Glutamatergic neuron (in vitro differentiated cells): ENCODE measurements at places on chromosomes 6 and 20.

- H3K27ac ChIP-seq = no peak overlapping the region
- no peaks in the 10 kb centered on the region for H3K27me3 ChIP-seq
- H3K4me1 ChIP-seq = no peaks in the 10 kb centered on the region
- H3K4me3 ChIP-seq = no peak overlapping the region
- no peaks in the 10 kb centered on the region for H3K36me3 ChIP-seq
Measured at GRCh38 chr6:17662585-17662984, 44.1 kb downstream of the NUP153 start.

DNA sequence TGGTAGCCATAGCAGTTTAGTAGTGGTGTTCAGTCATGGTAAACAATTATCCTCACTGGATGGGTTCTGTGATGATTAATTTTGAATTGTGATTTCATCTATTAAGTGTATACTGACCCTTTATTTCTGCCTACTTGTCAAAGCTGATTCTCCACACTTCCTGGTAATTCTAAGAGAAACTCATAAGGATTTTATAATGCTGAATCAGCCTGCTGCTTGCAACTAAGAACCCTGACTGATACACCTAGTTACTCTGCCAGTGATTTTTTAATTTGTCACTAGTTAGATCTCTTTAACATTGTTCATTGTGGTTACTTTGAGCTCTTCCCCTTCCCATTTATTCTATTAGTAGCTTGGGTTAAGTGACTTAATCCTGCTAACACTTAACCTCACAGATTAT lies 8.6 kb downstream of the CDC40 start:
- H3K27me3 ChIP-seq = no peaks in the 10 kb centered on the region
- no peak for DNase-seq
- H3K4me1 ChIP-seq = peaks cover 3% of the 10 kb centered on the region
- H3K36me3 ChIP-seq = no peaks in the 10 kb centered on the region
- H3K27ac ChIP-seq = no peak overlapping the region
- no peak overlapping the region for H3K4me3 ChIP-seq

DNA sequence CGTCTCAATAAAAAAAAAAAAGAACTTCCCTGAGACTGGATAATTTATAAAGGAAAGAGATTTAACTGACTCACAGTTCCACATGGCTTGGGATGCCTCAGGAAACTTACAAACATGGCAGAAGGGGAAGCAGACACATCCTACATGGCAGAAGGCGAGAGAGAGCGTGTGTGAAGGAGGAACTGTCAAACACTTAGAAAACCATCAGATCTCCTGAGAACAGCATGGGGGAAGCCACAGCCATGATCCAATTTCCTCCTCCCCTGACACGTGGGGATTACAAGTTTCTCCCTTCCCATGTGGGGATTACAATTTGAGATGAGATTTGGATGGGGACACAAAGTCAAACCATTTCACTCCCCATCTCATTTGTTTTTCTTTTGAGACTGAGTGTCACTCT lies 46.6 kb upstream of the TFAP2C start:
- H3K4me1 ChIP-seq = peaks cover 8% of the 10 kb centered on the region
- H3K27ac ChIP-seq = no peak overlapping the region
- H3K27me3 ChIP-seq = no peaks in the 10 kb centered on the region
- H3K4me3 ChIP-seq = no peak overlapping the region
- no peaks in the 10 kb centered on the region for H3K36me3 ChIP-seq
- no peak for DNase-seq

DNA sequence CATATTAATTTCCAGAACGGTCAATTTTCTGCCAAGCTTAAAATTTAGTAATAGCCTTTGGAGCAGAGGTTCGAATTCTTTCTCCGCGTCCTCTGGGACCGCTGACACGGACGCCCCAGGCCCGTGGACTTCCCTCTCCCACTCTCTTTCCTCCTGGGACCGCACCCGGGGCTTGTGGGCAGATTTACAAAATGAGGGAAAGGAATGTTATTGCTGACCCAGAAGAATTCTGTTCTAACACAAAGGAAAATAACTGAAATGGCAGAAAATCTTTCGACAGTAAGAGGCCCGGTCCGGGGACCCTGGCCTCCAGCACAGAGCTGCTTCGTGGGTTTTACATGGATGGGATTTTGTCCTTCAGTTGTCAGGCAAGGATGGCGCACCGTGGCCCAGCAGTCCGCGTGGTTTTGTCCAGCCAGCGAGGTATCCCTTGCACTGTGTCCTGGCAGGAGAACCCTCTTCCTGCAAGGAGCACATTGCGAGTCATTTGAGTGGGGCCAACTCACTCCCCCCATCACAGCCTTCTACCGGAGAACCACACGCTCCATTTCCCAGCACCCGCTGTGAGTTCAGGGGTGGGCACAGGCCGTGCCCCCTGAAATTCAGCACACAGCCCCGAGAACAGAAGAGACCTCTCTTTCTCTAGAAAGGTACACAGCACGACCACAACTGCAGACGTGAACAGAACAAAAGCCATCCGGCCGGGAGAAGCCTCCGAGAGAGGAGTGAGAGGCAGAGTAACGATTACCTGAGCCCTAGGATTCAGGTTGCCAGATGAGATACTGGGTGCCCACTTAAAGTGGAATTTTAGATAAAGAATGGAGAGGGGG lies 106.0 kb upstream of the AFDN start:
- H3K4me1 ChIP-seq = peaks cover 4% of the 10 kb centered on the region
- H3K27me3 ChIP-seq = peaks cover 1% of the 10 kb centered on the region
- H3K27ac ChIP-seq = no peak overlapping the region
- H3K36me3 ChIP-seq = peaks cover 4% of the 10 kb centered on the region

- H3K4me1 ChIP-seq = peaks cover 12% of the 10 kb centered on the region
- no peaks in the 10 kb centered on the region for H3K36me3 ChIP-seq
- H3K27ac ChIP-seq = peak overlapping the region; percentile 7
- H3K27me3 ChIP-seq = no peaks in the 10 kb centered on the region
- DNase-seq = no peak
Measured at GRCh38 chr6:93859971-93860370, 440.6 kb upstream of the EPHA7 start.

DNA sequence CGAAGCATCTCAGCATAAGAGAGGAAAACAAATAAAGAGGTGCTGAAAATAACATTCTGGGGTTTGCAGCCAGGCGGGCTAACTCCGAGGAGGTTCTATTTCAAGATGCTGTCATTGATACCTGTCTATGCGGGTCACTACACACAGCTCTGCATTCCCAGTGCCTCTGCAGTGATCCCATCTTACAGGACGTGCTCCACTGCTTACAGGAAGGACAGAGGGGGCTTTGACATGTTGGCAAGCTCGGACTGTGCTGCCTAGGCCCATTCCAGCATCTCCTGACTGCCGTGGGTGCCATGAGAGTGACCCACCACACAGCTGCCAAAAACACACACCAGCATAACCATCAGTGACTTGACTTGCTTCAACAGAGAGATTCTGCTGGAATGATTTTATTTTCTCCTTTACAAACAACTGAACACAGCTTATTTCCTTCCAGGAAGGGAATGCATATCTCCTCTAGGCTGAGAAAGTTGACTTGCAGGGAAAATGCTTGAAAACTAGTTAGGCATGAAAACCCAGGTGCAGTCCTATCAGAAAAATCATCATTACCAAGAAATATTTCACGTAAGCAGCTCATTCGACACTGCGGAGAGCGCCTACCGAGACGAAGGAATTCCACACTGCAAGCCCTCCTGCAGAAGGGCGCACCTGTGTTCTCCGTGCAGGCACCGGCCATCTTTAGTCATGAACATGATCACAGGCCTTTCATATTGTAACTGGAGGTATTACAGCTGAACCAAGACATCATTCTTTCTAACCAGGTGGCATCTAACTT lies 62.5 kb downstream of the RAMACL start:
- peaks cover 2% of the 10 kb centered on the region for H3K27me3 ChIP-seq
- DNase-seq = no peak
- no peak overlapping the region for H3K27ac ChIP-seq
- H3K4me1 ChIP-seq = peaks cover 15% of the 10 kb centered on the region
- H3K36me3 ChIP-seq = peaks cover 23% of the 10 kb centered on the region
